ENCODE measurements at places on chromosomes 7 and 10.

- ATAC-seq, result peak; percentile 52
Measured at GRCh38 chr10:132158122-132158741, 28.5 kb upstream of the DPYSL4 start.

DNA sequence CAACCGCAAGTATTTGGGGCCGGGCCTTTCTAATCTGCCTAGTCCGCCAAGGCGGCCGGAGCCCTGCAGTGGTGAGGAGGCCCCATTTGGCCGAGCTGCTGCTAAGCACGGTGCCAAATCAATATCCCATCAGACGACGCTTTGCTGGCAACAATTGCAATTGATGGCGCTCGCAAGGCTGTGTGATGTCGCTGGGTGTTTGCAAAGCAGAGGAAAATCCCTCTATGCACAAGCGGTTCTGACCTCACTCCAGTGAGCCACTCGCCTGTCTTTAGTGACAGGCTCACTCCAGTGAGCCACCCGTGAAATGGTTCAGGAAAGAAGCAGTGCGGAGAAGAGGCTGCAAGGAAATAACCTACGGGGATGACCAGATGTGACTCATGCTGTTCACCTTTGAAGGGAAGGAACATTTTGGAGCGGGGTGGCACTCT is 18.3 kb upstream of the PDE1C start:
- no peak for ATAC-seq

DNA sequence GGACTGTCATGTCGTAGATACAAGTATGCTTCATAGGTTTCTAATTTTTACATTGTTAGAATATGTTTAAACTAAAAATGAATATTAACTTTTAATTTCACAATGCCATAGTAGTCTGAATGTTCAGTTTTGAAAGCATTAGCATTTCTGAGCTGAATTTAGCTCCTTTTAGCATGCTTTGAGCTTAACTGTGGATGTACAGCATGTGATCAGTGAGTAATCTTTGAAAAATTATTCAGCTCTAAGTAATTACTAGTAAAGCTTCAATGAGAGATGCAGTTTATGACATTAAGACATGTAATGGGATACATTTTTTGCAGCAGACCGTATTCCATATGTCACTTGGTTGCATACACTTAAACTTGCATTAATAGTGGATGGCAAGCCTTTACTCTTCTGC is 114.1 kb upstream of the WNT16 start:
- ATAC-seq, result no peak

GRCh38 chr10:124383496-124383895 is 35.2 kb downstream of the OAT start:
- no peak for ATAC-seq

DNA sequence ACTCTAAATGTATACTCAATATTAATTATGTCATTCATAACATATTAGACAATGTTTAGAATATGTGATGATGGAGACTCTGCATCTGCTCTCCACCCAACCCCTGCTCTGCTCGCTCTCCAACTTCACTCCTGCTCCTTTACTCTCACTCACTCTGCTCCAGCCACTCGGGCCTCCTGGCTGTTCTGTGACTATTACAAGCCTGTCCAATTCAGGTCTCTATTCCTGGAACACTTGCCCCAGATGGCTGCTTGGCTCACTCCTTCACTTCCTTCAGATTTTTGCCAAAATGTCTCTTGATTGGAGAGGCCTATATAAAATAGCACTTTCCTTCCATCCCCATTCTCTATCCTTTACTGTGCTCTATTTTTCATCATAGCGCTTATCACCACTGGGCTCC is 84.8 kb downstream of the HBP1 start:
- ATAC-seq, result no peak

DNA sequence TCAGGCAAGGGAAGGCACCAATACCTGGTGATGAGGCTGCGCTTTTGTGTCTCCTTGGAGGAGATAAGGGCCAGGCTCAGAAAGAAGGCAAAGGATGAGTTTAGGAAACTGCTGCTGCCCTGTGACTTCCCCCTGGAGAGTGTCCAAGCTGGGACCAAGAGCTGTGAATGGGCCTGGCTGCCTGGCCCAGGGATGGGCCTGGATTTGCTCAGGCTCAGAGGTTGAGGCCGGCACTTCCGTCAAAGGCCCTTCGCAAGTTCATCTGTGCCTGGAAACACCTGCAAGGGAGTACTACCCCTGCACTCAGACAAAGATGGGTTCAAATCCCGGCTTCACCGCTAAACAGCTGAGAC is 50.5 kb upstream of the NANOS1 start:
- ATAC-seq, result no peak

GRCh38 chr7:39413636-39414223 is 152.5 kb upstream of the YAE1 start:
- ATAC-seq, result no peak

GRCh38 chr7:135291809-135292253 is 58.2 kb downstream of the STRA8 start:
- peak; percentile 90 for ATAC-seq

Measured in activated T-helper 17 cell treated with anti-CD3 and anti-CD28 coated beads, Interleukin-2, amount 50 U/mL, for 72 hours (primary cell).